ENCODE measurements at places on chromosomes 1 and 21.

DNA sequence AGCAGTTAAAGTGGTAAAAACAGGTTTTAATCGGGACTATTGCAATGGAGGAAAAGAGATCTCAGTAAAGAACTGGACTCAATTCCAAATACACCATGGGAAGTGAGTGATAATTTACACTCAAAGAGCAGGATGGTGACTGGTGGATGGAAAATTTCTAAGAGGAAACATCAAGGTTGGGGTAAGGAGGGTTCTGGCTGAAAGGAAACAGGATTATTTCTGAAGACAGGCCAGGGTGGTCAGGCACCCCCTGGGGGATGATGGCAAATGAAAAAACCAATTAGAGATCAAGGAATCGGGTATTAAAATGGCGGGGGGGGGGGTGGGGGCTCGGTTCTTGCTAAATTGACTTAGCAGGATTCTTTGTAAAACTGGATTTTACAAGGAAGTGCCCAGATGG lies 12.3 kb upstream of the HSD11B1 start:
- no peak for ATAC-seq

GRCh38 chr21:20207335-20207734 lies 790.9 kb upstream of the NCAM2 start:
- no peak for ATAC-seq

DNA sequence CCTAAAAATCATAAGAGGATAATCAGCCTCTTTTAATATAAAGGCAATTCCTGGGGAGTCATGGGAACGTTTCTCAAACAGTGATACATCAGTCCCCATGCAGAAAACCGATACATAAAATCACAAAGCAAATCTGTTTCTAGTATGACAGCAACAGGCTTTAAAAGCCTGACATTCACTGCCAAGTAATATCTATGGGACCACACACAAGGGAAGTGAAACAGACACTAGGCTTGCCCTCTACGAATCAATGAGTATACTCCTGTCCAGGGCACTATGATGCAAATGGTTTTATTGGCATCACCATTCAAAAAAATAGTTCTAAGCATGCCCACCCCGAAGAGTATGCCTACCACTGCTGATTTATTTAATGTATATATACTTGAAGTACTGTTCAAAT lies 54.4 kb downstream of the TIAM1 start:
- no peak for ATAC-seq

DNA sequence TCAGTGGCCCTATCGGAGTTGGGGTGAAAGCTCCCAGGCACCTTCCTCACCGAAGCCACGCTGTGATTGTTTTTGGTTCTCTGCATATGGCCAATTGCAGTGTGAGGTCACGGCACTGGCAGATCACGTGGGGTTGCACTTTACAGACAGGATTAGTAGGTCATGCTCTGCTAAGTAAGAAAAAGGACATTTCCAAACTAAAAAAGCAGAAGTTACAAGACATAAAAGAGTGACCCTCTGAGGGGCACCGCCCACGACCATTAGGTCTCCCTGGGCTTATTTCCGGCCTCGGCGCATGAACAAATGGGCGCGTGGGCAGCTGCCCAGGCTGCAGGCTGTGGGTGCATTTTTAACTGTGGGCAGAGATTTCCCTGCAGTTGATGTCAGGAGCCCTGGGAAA lies 2.0 kb downstream of the CAPN9 start:
- ATAC-seq = no peak

- no peak for ATAC-seq
Observed at GRCh38 chr1:47859092-47859743, 138.0 kb downstream of the TRABD2B start.

GRCh38 chr1:108140936-108141335 lies 59.2 kb downstream of the SLC25A24 start:
- no peak for ATAC-seq

- no peak for ATAC-seq
Observed at GRCh38 chr1:66262208-66262963, 271.6 kb upstream of the SGIP1 start.

DNA sequence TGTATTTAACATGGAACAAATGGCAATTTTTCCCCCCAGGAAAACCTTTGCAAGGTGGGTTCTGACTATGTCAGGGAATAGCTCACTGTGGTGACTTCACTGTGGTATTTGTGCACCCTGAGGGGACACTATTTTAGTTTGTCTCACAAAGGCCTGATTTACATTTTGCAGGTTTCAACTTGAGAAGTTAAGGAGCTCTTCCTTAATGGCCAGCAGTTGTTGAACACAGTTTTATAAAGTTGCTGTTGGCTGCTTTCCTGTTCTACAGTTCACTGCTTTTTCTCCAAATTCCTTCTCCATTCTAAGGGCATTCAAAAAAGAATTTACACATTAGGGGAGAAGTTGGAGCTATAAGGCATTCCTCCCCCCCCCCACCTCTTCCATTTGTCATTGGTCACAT lies 4.6 kb downstream of the LAMC1 start:
- no peak for ATAC-seq
